ENCODE measurements at places on chromosomes 5 and 9.

GRCh38 chr9:37174247-37174646, 53.9 kb downstream of the ZCCHC7 start:
- DNase-seq = peak; percentile 6

DNA sequence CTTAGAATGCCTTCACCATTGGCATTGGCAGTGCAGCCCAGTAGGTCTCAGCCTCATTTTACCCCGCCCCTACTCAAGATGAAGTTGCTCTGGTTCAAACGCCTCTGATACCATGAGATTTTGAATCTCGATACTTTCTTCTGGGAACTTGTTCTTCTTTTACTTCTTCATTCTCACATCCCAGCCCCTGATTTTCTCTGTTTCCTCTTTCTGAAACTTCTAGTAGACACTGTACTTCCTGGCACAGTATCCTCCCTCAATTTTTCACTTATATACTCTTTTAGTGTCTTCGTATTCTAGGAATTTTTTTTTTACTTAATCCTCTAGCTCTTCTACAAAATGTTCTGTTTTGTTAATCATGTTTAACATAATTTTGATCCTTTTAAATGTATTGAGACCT, 13.1 kb upstream of the ZNF79 start:
- DNase-seq = no peak

DNA sequence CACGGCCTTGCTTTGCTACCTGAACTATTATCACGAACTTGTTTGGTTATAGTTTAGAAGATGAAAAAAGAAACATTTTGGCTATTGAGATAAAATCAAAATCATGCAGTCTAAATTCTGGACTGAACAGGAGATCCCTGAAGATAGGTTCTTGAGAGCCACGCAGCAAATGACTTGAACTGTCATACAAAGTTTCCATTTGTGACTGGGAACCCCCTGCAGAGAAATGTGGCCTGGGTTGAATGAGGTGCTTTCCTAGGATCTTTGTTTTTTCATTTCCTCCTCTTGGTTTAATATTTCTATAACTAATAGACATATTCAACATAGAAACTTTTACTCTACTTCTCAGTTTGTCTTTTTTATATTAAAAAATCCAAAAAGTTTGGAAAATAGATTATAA, 184.7 kb upstream of the TRPM3 start:
- DNase-seq = no peak

GRCh38 chr9:133112663-133113026, 8.4 kb downstream of the RALGDS start:
- no peak for DNase-seq

DNA sequence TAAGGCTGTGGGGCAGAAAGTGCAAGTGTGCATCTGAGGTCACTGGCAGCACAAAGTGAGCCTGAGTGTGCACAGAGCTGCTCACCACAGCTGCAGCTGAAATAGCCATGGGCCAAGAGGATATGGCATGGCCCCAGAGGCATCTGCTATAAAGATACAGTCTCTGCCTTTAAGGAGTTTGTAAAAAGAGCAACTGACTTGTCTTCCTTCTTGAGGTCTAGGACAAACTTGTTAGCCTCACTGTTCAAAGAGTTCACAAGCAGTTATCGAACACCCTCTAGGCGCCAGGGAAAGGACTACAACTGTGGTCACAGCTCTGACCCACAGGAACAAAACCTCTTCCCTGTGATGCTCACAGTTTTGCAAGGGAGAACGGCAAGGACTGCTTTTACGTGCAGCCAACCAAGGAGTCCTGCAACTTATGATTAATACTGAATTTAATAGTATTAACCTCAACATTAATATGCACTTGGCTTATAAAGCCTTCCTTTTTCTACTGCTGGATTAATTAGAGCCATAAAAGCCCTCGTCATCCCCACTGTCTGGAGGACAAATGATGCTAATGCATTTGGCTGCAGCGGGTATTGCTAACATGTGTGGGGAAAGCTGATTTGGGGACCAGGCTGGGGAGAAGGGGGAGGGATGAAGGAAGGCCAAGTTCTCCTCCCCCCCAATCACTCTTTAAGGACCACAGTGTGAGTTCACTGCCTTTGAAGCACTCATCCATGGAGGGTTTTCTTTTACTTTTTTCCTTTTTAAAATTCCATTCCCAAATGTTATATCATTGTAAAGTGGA, 189.8 kb upstream of the TRIM32 start:
- DNase-seq = no peak

DNA sequence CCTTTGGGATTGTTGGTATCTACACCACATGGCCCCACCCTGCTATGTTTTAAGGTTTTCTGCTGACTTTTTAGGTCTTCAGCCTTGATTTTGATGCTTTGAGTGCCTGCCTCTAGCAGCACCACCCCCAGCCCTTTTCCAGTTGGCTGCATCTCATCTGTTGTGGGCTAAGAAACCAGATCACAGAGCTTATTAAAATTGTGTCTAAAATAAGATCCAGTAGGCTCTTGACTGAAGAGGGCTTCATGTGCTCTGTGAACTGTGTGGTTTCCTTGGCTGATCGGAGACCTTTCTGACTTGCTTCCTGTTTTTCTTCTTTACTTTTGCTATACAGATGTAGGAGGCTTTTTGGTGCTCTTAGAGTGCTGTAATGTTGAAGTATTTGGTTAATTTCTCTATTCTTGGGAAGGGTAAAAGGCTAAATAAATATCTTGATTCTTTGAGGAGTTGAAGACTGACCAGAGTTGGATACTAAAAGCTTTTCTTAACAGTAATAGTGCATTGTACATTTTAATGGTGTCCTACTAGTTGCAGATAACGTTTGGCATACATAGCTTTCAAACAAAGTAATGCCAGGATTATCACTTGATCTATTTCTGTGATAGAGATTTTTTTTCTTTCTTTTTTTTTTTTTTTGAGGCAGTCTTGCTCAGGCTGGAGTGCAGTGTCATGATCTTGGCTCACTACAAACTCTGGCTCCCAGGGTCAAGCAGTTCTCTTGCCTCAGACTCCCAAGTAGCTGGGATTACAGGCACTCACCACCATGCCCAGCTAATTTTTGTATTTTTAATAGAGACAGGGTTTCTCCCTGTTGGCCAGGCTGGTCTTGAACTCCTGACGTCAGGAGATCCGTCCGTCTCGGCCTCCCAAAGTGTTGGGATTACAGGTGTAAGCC, 4.5 kb downstream of the UBE2D2 start:
- DNase-seq = no peak

DNA sequence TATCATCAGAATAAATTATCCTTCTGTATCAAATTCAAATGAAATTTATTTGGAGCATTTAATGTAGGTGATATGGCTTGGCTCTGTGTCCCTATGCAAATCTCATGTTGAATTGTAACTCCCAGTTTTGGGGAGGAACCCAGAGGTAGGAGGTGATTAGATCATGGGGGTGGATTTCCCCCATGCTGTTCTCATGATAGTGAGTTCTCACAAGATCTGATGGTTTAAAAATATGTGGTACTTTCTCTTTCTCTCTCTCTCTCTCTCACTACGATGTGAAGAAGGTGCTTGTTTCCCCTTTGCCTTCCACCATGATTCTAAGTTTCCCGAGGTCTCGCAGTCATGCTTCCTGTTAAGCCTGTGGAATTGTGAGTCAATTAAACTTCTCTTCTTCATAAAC, 678.4 kb upstream of the RGMB start:
- DNase-seq = no peak

DNA sequence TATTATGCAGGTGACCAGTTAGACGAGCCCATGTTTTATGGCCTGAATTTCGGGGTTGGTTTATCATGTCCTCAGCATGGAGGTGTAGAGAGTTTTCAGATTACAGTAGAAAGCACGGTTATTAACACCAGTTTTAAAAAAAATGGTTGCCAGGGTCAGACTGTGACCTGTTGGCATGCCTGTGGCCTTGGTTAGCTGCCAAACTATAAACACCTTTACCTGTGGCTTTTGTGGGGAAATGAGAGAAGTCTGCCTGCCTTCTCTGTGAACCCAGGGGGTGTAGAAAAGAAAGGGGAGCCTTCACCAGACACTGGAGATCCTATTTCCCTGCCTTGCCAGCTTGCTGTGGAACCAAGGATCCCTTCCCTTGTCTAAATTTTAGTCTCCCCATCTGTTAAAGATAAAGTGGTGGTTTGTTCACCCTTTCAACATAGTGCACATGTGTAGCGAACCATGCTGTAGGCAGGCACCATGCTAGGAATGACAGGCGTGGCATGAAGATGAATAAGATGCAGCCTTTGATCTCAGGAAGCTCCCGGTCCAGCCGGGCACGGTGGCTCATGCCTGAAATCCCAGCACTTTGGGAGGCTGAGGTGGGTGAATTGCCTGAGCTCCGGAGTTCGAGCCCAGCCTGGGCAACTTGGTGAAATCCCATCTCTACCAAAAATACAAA, 6.1 kb upstream of the PHF19 start:
- DNase-seq = no peak

- no peak for DNase-seq
Observed at GRCh38 chr5:81308836-81309235, 7.4 kb downstream of the ZCCHC9 start.

- DNase-seq = no peak
Observed at GRCh38 chr5:21704974-21705668, 1148.0 kb downstream of the CDH12 start.

DNA sequence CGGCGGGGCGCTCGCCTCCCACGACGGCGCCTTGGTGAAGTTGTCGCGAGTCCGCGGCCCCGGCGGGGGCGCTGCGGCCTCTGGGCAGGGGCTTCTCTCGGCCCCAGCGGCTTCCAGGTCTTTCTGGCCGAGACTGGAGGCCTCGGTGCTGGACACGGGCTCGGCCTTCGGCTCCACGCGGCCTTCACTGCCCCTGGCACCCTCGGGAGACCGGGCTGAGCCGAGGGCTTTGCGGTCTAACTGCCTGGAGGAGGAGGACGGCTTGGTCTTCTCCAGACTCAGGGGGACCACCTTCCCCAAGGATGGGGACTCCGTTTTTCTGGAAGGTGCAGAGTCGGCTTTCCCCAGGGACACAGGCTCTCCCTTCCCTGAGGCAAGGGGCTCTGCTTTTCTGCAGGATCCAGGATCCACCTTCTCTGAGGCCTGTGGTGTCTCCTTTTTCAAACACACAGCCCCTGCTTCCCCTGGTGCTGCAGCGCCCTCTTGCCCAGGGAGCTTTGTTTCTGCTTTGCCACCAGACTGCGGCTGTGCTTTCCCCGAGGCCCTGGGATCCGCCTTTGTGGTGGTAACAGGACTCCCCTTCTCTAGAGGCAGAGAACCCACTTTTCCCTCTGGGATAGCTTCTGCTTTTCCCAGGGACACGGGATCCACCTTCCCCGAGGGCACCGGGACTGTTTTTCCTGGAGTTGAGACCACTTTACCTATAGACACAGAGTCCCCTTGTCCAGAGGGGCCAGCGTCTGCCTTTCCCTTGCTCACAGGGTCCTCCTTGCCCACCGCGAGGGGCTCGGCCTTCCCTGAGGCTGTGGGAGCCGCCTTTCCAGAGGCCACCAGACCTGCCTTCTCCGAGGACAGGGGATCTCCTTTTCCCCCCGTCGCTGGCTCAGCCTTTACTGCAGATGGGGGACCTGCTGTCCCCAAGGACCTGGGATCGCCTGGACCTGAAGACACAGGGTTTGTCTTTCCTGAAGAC, 12.3 kb downstream of the GPRIN1 start:
- DNase-seq = no peak

DNA sequence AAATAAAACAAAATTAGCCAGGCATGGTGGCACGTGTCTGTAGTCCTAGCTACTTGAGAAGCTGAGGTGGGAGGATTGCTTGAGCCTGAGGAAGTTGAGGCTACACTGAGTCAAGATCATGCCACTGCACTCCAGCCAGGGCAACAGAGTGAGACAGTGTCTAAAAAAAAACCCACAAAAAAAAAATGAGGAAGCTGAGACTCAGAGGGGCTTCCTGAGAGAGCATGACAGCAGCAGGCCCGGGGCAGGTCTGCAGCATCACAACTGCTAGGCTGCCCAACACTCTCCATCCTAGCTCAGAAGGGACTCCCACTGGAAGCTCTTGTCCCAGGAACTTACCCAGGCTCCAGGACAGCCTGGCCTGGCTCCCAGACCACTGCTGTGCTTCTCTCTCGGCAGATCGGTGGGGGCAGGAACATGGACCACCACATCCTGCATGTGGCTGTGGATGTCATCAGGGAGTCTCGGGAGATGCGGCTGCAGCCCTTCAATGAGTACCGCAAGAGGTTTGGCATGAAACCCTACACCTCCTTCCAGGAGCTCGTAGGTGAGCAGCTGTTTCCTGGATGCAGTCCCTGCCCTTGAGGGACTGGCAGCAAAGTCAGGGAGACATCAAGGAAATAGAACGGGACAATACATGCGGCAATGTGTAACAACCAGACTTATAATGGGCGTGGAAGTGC, 19.1 kb downstream of the PTGS1 start:
- no peak for DNase-seq

Data from brain microvascular endothelial cell (primary cell).